Immature natural killer cell (primary cell): ENCODE measurements at places on chromosomes 4 and X. TPM values are rescaled to one million over a fixed set of nuclear protein-coding genes. Genes with fewer than 3 reads are reported as not detected.

DNA sequence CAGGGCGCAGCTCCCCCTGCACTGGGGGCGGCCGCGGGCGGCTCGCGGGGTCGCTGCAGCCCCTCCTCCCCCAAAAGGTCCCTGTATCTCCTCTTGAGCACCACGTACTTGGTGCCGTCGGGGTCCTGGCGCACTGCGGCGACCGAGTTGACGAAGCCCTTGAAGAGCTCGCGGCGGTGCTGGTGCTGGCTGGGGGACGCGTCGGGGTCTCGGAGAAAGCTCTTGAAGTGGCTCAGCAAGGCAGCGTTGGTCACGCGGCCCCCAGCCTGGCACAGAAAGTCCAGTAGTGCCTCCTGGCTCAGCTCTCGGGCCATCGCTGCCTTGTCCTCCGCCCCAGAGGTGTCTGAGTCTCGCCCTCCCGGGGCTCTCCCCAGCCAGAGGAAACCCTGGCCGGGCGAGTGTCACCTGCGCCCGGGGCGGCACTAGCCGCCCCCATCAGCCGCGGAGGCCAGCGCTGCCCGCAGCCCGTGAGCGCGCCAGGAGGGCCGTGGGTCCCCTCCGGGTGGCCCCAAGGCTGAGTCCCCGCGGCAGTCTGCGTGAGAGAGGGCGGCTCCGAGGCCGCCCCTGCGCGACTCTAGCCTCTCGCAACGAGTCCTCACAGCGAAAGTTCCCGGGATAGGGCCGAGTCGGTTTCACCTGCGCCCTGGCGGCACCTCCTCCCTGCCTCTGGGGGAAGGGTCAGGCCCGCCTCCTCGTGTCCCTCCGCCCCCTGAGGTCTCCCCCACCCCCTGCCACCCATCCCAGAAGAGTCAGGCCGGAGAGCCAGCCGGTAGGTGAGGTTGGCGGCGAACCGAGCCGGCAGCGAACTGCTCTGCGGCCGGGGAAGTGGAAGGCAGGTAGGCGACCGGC is at the start of gene SOWAHB:
Gene SOWAHB, minus strand, starts transcription at position 609 of the 849 bp plus-strand sequence. Its CDS starts 295 bp downstream, at position 314.
- no peak for DNase-seq

Gene SLC10A4
- not detected for polyA plus RNA-seq

DNA sequence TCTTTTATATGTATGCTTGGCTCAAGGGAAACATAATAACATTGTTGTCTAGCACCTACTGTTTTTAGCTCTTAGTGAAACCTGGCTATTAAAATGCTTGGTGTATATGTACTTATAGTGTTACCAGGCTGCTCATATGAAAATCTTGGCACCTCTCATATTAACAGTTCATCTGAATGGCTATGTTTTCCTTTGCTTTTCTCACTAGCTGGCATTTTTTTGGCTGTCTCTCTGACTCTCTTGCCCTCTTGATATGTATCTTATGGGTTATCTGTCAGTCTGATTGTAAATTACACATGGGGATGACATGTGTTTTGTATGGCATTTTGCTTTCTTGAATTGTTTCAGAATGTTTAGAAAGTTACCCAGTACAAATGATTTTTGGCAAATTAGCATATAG is 158.0 kb downstream of the ARHGAP24 start:
- no peak for DNase-seq

DNA sequence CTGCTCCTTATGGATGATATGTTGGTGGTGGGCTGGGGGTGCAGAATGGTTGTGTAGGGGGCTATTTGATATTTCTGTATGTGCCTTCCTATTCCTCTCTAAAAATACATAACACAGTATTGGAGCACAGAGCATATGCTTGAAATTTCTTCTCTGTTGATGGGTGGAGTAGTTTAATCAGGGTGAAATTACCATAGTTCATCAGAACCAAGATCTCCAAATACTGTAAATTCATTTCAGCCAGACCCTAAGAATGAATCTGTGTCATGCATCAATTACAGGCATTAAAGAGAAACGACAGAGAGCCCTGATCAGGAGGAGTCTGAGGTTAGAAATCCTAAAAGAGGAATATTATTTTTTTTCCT is 25.1 kb upstream of the CCDC149 start:
- DNase-seq, result no peak

DNA sequence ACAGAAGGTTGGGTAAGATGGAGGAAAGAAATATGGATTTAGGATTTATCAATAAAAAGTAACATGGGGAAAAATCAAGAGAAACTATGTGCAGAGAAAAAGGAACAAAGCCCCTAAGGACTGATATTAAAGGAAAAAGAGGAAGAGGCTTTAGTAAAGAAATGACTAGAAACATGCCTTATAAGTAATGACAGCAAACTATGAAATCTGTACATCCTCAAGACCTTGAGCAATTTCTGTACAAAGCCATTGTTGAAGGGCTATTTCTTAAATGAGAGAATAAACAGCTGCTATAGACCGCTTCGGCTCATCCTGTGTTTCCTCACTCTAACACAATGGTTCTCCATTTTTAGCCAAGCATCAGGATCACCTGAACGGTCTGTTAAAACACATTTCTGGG is 180.3 kb upstream of the ATOH1 start:
- no peak for DNase-seq

DNA sequence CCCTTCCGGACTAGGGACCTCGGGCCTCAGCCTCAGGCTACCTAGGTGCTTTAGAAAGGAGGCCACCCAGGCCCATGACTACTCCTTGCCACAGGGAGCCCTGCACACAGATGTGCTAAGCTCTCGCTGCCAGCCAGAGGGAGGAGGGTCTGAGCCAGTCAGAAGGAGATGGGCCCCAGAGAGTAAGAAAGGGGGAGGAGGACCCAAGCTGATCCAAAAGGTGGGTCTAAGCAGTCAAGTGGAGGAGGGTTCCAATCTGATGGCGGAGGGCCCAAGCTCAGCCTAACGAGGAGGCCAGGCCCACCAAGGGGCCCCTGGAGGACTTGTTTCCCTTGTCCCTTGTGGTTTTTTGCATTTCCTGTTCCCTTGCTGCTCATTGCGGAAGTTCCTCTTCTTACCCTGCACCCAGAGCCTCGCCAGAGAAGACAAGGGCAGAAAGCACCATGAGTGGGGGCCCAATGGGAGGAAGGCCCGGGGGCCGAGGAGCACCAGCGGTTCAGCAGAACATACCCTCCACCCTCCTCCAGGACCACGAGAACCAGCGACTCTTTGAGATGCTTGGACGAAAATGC is at the start of gene WAS:
Gene WAS, plus strand, starts transcription at position 389 of the 572 bp plus-strand sequence. Its CDS starts 55 bp downstream, at position 444.
- peak; percentile 61 for DNase-seq

- no peak for DNase-seq
Measured at GRCh38 chr4:7842384-7843279, 97.0 kb downstream of the AFAP1 start.

Gene CXCL6
- not detected for polyA plus RNA-seq

Gene USP51
- polyA plus RNA-seq, result not detected

DNA sequence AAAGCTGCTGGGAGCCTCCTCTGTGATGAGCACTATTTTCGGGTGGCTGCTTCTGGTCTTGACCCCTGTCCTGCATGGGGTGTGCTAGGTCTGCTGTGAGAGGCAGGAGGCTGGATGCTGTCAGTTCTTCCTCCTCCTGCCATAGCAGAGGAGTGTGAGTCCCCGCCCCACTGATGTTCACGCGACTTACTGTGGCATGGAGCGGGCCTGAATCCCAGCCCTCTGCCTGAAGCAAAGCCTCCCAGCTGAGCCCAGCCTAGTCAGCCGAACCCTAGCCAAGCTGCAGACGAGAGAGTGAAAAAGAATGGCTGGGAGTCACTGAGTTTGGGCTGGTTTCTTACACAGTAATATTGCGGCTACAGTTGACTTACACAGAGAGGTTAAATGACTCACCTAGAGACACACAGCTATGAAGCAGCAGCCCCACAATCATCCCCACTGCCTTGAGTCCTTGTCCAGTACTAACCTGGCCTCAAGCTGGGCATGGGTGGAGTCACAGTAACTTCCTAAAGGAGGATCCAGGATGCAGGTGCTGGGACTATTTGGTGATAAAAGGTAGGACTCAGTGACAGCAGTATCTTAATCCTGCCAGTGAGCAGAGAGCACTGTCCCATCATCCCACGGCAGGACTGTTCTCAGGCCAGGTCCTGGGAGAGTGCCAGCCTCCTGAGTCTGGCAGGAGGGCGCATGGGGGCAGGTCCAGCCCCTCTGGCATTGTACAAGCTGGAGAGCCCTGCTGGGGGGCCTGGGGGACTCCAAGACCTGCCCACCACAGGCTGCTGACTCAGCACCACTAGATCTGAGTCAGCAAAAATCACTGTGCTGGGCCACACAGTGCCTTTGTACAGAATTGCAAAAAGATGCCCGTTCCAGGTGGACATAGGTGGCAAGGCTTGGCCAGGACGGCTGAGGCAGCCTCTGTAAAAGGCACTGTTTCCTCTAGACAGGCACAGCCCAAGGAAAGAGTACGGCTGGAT is 60.4 kb upstream of the CRMP1 start:
- DNase-seq, result no peak

GRCh38 chrX:20402956-20403355 is 136.2 kb upstream of the RPS6KA3 start:
- DNase-seq, result no peak

Gene TMPRSS11D
- polyA plus RNA-seq, result not detected

Gene SH3BP2
- 22.7 TPM for polyA plus RNA-seq

GRCh38 chr4:102663073-102663472 is 97.7 kb downstream of the MANBA start:
- DNase-seq, result no peak

- DNase-seq, result no peak
Measured at GRCh38 chr4:148064451-148064850, 332.6 kb downstream of the ARHGAP10 start.

GRCh38 chrX:130264573-130264972 is 4.1 kb downstream of the ZNF280C start:
- no peak for DNase-seq

Gene EGFL6
- polyA plus RNA-seq, result not detected

Gene CPLX1
- not detected for polyA plus RNA-seq

DNA sequence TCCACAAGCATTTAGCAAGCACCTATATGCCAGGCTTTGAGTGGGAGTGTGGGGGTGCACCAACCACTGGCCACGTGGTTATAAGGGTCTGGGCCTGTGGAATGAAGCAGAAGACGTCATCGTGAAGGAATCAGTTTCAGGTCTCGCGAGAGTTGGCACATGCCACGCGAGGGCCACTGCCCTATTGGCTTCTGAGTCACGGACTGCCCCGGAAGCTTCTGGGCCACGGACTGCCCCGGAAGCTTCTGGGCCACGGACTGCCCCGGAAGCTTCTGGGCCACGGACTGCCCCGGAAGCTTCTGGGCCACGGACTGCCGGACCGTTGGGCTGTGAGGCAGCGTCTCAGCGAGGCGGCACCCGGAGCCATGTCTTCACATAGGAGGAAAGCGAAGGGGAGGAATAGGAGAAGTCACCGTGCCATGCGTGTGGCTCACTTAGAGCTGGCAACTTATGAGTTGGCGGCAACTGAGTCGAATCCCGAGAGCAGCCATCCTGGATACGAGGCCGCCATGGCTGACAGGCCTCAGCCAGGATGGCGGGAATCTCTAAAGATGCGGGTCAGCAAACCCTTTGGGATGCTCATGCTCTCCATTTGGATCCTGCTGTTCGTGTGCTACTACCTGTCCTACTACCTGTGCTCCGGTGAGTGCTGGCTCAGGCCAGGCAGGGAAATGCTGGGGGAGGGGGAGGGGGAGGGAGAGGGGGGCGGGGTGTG is at the start of gene FMR1NB:
Gene FMR1NB, plus strand, starts transcription at position 300 of the 715 bp plus-strand sequence. Its CDS starts 66 bp downstream, at position 366.
- DNase-seq, result no peak

GRCh38 chr4:107708225-107708624 is 11.8 kb downstream of the PAPSS1 start:
- no peak for DNase-seq

DNA sequence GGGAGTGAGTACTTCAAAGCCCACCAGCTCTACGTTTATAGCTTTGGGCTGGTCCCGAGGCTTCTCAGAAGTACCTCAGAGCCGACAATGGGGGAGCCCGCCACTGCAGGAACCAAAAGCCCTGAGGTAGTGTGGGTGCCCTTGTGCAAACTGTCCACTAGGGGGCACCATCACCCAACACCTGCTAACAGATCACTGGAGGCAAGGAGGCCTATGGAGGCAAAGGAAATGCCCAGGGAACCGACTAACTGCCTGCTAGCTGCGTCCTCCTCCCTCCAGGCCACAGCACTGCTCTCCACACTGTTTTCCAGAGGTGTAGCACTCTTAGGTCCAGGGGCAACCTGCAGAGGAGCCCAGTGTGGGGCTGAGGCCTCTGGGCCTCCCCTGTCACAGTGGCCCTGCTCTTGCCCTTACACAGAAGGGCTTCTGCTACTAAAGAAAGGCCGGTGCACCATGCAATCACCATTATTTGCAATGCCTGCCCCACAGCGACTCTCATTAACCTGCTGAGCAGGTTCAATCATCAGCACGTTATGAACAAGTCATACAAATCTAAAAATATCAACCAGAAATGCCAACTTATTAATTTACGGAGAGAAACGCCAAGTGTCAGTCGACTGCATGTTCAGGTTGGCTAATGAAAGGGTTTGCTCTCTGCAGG is 159.1 kb downstream of the NSUN7 start:
- DNase-seq, result peak; percentile 22

GRCh38 chr4:161178310-161178709 is 985.5 kb downstream of the FSTL5 start:
- DNase-seq, result no peak

Gene ADH1C
- polyA plus RNA-seq, result not detected

DNA sequence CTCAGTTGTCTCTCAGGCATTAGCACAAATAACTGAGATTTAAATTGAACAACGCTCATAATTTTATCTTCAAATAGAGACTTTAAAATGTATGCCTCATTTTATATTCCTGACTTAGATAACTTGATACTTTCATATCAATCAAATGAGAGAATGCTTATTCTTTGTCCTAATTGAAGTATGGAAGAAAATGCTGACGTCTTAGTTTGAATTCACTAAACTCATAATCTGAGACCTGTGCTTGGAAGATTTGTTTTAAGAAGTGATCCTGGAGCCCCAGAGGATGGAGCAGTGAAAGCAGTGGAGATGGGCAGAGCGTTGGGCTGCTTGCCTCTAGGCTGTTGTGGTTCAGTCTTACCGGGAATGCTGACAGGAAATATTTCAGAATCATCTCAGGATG is 76.1 kb downstream of the ZNF518B start:
- DNase-seq, result no peak

GRCh38 chrX:113868177-113868576 is 715.7 kb upstream of the HTR2C start:
- DNase-seq, result no peak

Gene APLN
- polyA plus RNA-seq, result not detected

DNA sequence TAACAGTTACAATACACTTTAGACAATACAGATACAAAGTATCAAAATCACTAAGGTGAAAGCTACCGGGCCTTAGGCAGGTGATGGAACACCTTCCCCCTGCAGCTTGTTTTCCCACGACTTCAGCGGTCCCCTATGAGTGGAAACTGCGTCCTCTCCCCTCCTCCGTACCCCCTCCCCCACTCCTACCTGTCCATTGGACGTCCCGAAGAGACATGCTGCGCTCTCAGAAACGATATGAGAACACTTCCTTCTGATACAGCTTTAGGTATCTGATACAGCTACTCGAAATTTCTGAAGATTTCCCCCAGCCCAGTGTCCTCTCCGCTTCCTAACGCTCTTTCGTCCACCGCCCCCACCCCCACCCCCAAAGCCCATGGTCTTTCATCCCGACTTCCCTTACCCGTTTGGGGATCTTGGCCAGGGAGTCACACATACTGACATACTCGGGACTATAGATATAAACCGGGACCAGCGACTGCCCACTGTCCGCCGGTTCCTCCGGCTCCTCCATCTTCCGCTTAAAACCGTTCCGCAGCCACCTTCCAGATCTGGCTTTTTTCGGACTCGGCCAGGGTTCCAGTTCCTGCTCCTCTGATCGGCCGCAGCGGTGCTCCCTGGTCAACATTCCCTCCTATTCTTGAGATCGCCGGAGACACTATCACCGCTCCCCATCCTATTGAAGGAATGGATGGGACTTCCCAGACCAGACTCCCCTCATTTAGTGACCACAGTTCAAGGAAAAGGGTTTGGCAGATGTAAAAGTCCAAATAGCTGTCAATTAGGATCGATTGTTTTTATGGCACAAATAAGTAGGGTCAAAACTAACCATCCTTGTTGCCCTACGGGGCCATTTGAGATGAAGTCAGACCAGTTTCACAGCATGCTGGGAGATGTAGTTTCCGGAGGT is at the start of gene HDAC8:
Gene HDAC8, minus strand, starts transcription at position 596 of the 910 bp plus-strand sequence. Its CDS starts 82 bp downstream, at position 514.
- DNase-seq, result peak; percentile 50
